ENCODE measurements at places on chromosomes 6 and 20. TPM values are rescaled to one million over a fixed set of nuclear protein-coding genes. Genes with fewer than 3 reads are reported as not detected.

DNA sequence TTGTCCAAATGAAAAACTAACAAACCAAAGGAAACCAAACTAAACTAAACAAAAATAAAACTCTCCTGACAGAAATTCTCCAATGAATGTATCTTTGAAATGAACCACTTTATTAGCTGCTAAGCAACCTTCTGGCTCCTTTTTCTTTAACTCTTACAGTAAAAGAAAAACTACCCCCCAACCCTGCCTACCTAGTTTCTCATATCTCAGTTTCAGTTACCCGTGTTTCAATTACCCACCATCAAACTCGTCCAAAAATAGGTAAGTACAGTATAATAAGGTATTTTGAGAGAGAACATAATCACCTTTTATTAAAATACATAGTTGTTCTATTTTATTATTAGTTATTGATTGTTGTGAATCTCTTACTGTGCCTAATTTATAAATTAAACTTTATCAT, 177.4 kb upstream of the THEMIS start:
- no peak for DNase-seq

Gene BYSL
- 10.4 TPM for total RNA-seq

DNA sequence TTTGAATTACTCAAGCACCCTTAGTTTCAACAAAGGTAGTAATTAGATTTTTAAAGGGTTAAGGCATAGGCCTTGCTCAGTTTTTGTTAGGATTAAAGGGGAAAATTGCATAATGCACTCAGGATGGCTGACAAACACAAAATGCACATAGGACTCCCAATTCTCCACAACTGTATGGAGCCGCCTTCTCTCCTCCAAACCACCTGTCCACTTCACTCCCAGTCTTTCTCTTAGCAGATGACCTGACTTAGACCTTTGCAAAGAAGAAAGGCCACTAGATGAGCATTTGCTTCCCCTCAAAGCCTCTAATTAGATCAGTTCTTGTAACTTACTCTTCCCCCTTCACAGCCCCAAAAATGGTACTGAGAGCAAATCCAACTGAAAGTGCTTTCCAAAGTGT, 20.1 kb downstream of the NSFL1C start:
- no peak for DNase-seq

- no peak for DNase-seq
Observed at GRCh38 chr20:47713878-47714450, 71.3 kb downstream of the SULF2 start.

Gene SMOC2
- 29.6 TPM for total RNA-seq

GRCh38 chr6:137224799-137225198, 5.6 kb upstream of the IFNGR1 start:
- no peak for DNase-seq

Gene SYCP2L
- 0.11 TPM for total RNA-seq

Gene TAF4
- 17.4 TPM for total RNA-seq

Gene CDK19
- total RNA-seq = 36.5 TPM

GRCh38 chr20:17843246-17844132, 125.1 kb downstream of the SNX5 start:
- no peak for DNase-seq

Gene KCNB1
- 0.37 TPM for total RNA-seq

Gene MMP24
- 0.50 TPM for total RNA-seq

Data from colonic mucosa (tissue), 4 donors.